ENCODE measurements at places on chromosomes 12 and 14.

DNA sequence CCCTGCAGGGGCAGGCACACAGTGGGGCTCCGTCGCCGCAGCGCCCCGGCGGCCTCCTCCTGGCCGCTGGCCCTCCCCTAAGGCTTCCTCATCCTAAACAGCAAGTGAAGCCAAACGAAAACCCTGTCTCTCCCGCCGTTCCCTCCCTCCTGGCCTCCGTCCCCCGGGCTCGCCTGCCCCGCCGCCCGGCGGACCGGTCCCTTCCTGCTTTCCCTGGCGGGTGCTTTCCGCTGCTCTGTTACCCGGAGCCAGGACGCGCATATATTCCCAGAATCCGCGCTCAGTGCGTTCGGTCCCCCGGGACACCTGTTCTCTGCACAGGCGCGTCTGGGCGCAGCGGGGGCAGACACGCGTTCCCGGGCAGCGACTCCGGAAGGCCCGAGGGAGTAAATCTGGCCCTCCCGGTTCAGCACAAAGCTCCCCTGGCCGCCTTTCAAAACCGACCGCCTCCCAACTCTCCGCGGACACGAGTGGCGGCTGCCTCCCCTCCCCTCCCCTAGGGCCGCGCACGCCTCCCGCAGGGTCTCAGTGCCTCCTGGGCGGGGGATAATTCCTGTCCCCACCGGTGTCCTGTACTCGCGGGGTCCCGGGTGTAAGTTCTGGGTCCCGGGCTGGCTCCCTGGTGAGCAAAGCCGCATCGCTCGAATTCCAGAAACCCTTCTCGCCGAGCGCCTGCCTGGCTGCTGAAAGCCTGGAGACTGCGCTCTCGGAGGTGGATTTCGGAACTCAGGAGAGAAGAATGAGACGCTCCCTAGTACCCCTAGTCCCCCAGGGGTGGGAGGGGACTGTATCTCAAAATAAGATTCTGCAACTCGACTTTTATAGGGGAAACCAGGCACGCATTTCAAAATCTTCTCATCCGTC lies 21.4 kb upstream of the CEP170B start:
- DNase-seq, result no peak

GRCh38 chr12:24743941-24744793 lies 204.7 kb downstream of the BCAT1 start:
- no peak for DNase-seq

DNA sequence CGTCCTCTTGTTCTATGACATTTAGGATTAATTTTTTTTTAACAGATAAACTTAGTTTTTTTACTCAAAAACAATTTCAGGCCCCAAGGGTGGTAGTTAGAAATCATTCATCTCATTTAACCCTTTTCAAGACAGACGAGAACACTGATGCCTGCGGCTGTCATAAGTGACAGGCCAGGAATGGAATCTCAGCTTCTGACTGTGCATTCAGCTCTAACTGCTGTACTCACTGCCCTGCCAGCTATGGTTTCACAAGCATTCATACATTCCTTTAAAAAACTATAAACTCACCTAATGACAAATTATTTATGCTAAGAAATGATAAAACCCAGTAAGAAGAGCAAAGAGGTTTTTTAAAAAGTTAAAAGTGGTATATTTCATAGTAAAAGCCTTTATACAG lies 8.8 kb downstream of the DENND5B start:
- no peak for DNase-seq

DNA sequence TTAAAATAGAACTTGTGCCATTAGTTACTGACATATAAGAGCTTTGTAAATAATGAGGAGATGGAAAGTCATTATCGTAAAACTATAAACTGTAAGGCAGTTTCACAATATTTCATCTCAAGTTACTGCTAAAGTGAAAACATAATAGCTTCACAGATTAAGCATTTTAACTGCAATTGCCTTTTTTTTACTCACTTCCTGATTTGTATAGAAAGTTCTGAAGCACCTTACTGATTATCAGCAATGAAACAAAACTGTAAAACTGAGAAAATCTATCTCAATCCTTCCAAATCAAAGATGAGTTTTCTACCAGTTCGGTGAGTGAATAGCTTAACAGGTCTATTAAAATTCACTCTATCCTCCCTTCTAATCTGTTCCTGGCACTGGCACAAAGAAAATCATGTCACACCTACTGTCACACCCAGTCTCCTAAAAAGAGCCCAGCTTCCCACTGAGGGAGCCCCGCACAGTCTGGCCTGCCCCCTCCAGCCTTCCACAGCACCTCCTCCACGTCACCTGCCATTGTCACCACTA lies 161.4 kb upstream of the ABCD2 start:
- DNase-seq, result no peak

- no peak for DNase-seq
These were observed 195.0 kb downstream of the PHLDA1 start for GRCh38 chr12:75836533-75836932.

DNA sequence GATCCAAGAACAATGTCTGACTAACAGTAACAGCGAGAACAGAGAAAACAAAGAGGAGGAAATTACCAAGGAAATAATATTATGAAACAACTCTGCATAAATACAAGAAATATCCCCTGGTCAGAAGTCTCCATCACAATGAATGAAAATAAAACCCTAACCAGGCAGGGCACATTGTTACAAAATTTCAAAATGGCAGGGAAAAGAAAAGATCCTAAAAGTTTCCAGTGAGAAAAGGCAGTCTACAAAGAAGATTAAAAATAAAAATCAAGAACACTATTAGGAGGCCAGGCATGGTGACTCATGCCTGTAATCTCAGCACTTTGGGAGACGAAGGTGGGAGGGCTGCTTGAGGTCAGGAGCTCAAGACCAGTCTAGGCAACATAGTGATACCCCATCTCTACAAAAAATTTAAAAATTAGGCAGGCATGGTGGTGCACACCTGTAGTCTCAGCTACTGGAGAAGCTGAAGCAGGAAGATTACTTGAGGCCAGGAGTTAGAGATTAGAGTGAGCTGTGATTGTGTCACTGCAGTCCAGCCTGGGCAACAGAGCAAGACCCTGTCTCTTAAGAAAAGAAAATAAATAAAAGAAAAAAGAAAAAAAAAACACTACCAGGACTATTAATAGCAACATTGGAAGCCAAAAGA lies 47.8 kb downstream of the FERMT2 start:
- no peak for DNase-seq

GRCh38 chr12:68559246-68559645 lies 51.5 kb upstream of the RAP1B start:
- no peak for DNase-seq

- DNase-seq, result no peak
These were observed 71.5 kb downstream of the VWF start for GRCh38 chr12:6052940-6053329.

GRCh38 chr14:30725763-30726162 lies 103.6 kb downstream of the SCFD1 start:
- DNase-seq, result no peak

Data from CD4-positive, alpha-beta T cell treated with Interleukin-2 at 100 ng/mL for 4 hours (primary cell).